Stimulated activated CD8-positive, alpha-beta memory T cell treated with anti-CD3 and anti-CD28 coated beads, Interleukin-15, amount 100 ng/mL, for 4 hours (primary cell): ENCODE measurements at places on chromosomes 1 and 21.

GRCh38 chr1:19397217-19397945 lies 85.3 kb downstream of the SLC66A1 start:
- no peak for DNase-seq

DNA sequence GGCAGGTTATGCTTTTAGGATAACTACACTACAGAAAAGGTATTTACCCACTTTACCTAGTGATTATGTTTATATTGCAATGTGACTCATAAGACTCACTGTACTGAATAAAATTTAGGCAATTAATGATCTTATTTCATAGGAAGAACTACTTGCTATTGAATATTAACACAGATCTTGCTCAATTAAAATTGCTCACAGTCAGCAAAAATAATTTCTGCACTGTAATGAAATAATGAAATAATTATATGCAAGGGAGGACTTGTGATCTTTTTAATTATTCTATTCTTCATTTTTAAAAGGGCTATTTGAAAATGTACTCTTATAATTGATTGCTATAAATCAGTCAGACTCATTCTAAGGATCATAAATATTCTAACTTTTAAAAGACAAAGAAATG lies 48.0 kb upstream of the FOXD3 start:
- DNase-seq = no peak

- peak; percentile 75 for DNase-seq
Observed at GRCh38 chr21:25573409-25574206, 33.7 kb downstream of the MRPL39 start.

- DNase-seq = no peak
Observed at GRCh38 chr1:103561643-103562395, 9.6 kb upstream of the AMY2B start.

DNA sequence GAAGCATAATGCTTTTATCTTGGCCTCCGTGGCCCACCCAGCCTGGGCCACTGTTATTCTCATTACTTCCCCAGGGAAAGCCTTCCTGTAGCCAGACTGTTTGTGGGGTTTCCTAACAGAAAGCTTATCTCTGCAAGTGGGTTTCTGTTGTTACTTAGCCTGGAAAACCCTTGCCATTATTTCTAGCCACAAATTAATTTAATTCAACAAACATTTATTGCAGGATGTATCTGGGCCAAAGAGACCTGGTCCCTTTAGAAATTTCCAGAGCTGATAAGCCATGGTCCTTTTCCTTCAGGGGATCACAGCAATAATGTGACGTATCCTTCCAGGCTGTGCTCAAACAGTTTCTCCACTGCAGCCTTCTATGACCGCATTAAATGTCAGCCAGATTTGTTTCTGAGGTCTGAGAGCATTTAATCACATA lies 20.9 kb downstream of the TNN start:
- DNase-seq = no peak

DNA sequence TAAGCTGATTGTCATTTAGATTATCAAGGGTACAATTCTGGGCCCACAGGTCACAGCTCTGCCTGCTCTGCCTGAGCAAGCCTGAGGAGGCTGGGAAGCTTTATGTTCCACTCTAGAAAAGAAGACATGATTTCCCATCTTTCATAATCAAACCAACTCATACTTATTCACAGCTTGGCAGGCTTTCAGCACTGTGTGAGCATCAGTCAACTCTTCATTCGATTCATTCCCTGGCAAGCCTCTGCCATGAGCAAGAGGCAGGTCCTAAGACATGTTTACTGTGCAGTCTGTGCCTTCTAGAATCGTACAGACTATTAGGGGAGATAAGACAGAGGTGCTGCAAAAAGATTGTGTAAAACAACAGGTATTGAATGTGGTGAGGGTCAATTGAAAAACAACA lies 24.5 kb upstream of the KIRREL1 start:
- no peak for DNase-seq

- peak; percentile 49 for DNase-seq
Observed at GRCh38 chr1:21937372-21938121, 437 bp upstream of the HSPG2 start.

DNA sequence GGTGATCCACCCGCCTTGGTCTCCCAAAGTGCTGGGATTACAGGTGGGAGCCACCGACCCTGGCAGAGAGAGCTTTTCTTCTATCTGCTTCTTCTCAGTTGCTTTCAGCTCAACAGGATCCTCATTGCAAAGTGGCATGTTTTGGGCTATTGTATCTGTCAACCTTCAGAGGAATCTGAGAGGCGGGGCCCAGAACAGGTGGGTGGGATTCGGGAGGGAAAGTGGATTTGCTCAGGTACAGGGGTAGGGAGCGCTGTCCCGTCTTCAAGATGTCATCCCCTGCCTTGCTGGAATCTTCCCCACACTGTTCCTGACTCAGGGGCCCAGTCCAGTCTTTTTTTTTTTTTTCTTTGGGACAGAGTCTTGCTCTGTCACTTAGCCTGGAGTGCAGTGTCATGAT lies 26.9 kb upstream of the RCC2 start:
- no peak for DNase-seq

- no peak for DNase-seq
Observed at GRCh38 chr1:181108304-181108867, 19.9 kb downstream of the IER5 start.

DNA sequence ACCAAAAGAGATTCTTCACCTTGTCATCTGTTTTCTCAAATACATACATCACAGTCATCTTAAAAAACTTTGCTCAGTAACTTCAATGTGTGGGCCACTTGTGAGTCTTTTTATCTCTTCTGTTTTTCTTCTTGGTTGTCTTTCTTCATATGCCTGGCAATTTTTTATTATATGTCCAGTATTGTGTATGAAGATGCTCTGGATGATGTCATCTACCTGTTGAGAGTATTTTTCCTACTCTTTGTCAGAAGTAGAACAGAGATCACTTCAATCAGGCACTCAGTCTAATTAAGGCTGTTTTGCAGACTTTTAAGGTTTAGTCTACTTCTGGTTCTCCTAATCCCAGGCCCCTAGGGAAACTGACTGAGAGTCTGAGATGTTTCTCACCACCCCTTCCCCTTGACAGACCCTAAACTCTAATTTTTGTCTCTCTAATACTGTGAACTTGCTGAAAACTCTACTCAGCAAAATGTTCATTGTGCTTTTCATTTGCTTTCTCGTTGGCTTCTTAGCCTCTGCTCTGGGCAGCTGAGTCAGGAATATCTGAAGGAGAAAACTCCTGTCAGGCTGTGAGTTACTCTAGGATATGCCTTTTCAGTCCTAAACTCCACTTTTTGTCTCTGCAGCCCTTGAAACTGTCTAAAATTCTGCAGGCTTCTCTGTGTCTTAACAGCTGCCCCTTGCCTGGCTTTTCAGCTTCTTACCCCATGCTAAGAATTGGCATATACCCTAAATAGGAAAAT lies 33.0 kb upstream of the DNAJC6 start:
- DNase-seq = no peak

DNA sequence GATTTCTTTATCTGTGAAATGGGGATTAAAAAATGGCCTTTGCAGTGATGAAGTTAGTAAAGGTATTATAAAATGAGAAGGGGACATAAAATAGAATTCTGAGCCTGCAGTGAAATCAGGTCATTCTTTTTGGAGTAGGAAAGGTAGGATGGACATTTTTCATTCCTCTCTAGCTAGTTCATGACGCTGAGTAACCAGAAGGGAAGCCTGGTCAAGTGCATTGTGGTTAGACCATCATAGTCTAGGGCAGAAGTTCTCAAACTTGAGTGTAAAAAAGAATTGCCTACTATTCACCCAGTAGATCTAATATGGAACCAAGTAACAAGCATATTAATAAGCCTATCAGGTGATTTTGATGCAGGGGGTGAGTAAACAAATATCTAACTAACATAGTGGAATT lies 50.8 kb downstream of the TGFB2 start:
- DNase-seq = no peak

DNA sequence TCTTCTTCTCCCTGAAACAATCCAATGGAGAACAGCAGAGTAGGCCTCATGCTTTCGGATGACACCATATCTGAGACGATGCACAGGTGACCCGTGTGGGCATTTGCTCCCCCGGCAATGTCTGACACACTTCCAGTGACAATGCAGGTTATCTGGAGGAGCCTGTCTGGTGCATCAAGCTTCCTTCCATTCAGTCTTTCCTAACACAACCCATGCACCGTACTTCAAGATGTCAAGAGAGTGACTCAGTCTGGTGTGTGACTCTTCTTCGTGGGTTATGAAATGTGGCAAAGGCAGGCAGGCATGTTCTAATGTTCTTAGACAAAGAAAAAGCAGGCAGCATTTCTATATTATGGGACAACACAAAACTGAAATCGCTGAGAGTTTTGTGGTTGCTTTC lies 159.1 kb downstream of the EDEM3 start:
- DNase-seq = no peak

DNA sequence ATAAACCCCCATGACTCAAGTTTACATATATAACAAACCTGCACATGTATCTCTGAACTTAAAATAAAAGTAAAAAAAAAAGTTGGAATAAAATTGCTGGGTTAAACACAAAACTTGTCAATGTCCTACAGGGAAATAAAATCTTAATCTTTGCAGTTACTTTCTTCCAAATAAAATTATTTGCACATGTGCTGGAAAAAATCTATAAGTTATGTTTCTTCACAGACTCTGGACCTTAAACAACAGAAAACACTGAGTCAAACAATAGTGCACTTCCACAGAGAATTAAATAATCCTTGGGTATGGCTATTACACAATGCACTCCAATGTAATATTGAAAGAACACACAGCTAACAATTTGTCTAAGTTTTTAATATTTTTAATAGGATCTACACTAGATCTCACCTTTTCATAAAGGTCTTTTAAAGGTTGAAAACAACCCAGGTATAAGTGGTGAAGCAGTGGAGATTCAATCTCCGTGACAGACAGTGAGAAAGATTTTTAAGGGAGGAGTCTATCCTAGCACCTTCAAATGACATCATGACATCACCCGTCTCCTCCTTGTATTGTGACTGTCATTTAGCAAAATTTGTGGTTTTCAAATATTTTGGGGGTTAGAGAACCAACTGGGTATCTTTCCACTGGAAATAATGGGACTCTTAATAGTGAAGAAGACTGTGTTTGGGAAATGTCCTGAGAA lies 25.2 kb upstream of the FGGY start:
- no peak for DNase-seq

GRCh38 chr1:28860332-28861073 lies 48.5 kb downstream of the OPRD1 start:
- no peak for DNase-seq

- DNase-seq = no peak
Observed at GRCh38 chr21:15967661-15968060, 237.9 kb downstream of the USP25 start.

- no peak for DNase-seq
Observed at GRCh38 chr1:145918992-145919939, 749 bp upstream of the PEX11B start.

GRCh38 chr1:109547463-109548320 lies 723 bp upstream of the GNAI3 start:
- no peak for DNase-seq

DNA sequence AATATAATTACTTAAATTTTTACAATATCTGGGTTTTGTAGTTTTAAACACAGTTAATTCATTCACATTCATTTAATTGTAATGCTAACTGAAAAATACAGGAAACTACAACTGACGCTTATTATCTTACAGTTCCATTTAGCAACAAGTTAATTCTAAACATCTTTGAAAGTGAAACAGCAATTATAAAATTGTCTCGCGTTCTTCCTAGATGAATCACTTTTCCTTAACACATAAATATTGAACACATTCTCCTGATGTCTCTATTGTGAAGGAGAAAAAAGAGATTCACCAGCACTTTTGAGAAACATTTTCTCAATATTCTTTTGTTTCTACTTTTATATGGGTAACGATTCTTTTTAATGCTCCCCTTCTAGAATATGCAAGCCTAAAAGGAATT lies 6.4 kb downstream of the PTGFR start:
- DNase-seq = no peak

DNA sequence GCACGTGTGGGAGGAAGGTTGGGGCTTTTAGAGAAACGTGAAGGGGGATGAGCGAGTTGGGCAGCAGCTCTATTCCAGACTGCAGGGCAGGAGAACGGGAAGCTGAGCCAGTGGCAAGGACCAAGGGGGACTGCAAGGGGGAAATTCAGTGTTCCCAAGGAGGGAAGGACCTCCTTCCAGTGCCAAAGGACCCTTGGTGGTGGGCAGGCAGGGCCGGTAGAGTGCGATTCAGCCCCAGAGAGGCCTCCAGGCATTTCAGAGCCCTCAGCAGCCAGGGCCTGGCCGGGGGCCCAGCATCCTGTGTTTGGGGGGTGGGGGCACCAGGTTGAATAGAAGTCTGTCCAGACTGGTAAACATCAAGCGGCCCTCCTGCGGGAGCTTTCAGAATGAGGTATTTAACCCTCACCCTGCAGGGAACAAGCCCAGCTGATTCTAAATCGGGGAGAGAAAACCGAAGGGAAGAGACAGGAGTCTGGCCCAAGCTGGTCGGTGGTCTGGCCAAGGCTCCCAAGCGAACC lies 2.3 kb downstream of the COL9A2 start:
- DNase-seq = no peak
